GM04504 (cell line): ENCODE measurements at places on chromosomes 7 and 10.

DNA sequence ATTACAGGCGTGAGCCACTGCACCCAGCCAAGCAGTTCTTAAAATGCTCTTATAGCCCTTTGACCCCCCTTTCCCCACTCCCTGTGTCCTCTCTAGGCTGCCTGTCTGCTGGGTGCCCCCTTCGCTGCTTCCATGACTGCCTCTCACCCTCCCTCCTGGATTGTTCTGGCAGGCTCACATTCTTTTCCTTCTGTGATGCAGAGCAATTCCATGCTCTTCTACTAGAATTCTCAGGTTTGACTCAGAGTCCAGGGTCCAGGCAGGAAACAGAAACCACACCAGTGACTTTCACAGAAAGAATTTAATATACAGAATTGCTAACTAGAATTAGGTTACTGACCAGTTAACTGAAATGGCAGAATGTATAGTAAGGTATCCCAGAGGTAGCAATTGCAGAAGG lies 244.8 kb downstream of the BAMBI start:
- no peak for DNase-seq

GRCh38 chr10:89649051-89649450 lies 4.0 kb upstream of the PANK1 start:
- DNase-seq, result no peak

- DNase-seq, result no peak
Measured at GRCh38 chr7:30029696-30030095, 1.5 kb downstream of the PLEKHA8 start.

GRCh38 chr7:1794888-1795542 lies 124.9 kb downstream of the ELFN1 start:
- no peak for DNase-seq

GRCh38 chr7:36286226-36286625 lies 103.4 kb upstream of the ANLN start:
- no peak for DNase-seq

DNA sequence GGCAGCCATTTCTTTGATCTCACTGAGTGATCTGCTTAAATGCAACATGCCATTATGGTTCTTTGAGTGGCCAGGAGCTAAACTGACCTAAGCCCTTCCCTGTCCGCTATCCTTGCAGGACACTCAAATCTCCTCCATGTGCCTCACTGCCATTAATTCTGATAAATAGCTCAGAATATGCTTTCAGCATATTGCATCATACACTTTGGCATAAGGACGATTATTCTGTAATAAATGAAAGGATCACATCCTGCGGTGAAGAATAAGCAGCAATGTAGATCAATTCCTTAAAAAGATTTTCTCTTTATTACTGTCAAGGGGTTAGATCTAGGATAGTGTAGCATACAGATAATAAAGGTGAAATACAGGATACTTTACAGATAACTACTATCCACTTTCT lies 231.8 kb upstream of the CTBP2 start:
- DNase-seq, result no peak

DNA sequence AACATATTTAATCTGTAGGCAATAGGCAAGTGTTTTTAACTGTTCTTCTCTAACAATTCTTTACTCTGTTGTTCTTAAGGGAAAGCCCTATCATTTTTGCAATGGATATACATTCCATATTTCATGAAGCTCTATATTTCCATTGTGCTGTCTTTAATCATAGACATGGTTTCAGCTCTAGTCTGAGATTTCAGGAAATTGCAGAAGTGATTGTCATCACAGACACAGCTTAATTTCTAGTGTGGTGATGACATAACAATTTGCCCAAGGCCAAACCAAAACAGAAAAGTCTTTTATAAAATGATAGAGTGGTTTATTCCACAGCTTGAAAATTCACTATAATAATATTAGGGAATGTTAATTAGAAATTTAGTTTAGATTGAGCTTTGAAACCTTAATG lies 494.1 kb upstream of the SEMA3A start:
- no peak for DNase-seq

GRCh38 chr7:108380517-108380916 lies 75.7 kb downstream of the NRCAM start:
- no peak for DNase-seq

DNA sequence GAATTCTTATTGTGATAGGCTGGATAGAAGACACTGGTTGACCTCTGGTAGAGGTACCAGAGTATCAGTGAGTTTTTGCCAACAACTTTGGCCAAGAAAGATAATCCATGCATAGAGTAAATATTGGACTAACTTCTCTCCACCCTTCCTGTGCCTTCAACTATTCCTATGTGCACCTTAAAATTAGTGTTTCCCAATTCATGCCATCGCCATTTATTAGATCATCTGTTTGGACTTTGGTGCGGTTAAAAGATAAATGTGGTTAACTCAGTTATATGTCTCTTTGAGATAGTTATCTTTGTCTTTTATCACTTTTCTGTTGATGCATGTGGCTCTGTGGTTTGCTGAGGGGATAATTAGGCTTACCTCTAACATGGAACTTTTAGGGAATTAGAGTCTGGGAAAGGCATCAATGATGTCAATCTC lies 4.6 kb downstream of the PAPSS2 start:
- DNase-seq, result no peak

GRCh38 chr10:30403494-30403893 lies 30.5 kb upstream of the MAP3K8 start:
- no peak for DNase-seq

DNA sequence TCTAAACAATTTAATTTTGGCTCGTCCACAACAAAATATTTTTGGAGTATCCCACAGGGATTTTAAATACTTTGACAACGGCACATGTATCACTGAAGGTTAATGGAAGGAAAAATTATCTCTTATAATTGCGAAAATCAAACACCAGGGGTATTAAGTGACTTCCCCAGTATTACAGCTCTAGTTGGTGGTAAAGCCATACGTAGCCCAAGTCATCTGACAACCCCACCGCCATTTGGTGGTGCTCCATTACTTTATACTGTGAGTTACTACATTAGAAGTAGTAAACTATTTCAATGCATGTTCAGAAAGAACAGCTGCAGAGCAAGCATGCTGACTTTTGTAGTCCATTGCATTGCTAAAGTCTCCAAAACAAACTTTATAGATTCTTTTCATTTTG lies 179.7 kb downstream of the HGF start:
- no peak for DNase-seq

DNA sequence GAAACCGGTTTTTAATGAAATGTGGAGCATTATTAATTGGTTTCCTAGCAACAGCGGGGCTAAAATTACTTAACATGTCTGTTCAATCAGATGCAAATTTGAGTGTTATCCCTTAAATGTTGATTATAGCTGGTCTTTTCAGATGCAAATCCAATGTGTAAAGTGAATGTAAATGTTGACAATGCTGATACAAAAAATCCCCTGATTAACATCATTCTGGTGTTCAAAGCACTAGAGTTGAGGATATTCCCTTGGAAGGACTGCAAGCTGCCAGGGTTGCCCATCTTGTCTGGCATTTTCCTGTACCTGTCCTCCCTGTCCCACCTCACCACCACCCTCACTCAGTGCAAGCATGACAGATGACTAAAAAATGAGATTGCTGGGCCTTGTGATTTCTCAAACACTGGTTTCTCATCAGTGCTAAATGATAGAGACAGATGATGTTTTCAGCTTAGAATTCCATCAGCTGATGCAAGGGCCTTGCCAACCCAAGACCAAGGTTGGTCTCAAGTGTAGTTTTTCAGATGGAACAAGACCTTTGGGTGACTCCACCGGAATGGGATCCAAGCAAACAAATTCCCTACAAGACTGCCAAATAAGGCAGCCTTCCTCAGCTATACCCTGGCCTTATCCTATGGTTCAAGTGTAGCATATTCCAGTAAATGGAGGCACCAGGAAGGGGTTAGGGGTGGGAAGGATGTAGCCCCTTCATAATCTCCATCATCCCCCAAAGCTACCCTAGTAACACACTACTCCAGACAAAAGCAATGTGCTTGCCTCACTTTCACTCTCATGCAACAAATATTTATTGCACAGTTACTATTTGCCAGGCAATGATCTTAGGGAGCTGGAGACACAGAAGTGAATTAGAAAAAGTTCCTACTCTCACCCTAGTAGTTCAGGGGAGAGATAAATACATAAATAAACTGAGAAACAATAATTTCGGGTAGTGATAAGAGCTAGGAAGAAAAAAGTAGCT lies 54.9 kb downstream of the JAZF1 start:
- no peak for DNase-seq

DNA sequence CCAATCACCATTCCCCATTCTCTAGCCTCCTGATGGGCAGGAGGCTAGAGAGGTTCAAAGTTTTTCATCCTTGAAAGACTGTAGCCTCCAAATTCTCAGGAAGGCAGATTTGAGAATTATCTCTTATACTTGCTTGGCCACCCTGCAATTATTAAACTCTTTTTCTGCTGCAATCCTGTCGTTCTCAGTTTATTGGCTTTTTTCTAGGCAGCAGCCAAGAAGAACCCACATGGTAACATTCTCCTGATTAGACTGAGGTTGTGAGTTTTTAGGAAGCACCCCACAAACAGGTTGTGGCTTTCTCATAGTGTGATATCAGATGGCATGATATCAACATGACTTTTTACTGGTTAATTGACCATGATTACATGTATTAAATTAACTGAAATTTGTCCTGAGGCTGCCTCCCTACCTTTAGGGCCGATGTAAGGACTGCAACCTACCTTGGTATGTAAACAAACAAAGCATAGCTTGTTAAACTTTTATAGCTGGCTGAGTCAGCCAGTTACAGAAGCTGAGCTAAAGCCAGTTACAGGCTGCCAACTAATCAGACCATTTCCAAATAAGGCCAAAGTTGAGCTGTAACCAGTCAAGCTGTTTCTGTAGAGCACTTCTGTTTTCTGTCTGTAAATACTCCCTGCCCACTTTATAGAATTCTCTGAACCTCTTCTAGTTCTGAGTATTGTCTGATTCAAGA lies 3.2 kb upstream of the ZNF248 start:
- peak; percentile 72 for DNase-seq

GRCh38 chr10:115066528-115066927 lies 26.6 kb upstream of the ATRNL1 start:
- DNase-seq, result no peak

GRCh38 chr10:77927402-77928246 lies 1.1 kb upstream of the DLG5 start:
- DNase-seq, result no peak

DNA sequence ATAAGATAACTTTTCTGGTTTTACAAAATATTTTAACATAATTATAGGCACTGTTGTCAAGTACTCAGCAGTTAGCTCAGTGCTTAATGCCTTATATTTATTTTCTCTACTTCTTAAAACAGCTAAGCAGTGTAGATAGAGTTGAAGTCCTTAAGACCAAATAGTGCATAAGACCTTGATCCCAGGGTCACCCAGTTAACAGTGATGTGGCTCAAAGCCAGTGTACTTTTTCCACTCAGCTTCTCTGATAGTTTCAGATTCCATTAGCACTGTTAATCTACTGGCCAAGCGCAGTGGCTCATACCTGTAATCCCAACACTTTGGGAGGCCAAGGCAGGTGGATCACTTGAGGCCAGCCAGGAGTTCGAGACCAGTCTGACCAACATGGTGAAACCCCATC lies 60.8 kb upstream of the BAMBI start:
- no peak for DNase-seq

DNA sequence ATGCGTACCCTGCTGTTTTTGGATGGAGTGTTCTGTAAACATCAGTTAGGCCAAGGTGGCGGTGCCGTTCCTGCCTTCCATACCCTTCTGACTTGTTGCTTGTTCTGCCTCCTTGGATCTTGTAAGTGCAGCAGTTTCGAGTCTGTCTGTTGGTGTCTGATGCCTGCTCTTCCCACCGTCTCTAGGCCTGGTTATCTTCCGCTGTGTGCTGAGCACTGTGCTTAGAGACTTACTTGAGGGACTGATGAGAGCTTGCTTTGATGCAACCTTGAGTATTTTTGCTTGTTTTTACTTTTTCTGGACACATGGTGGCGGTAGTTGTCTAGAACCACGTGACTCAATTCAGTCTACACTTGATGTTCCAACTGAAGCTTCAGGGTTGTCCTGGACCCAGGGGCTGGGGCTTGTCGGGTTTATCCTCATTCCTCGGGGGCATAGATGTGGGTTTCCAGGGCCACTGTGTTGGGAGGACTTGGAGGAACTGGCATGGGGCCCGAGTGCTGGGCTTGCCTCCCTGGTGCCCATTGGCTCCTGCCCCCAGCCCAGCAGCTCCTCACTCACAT lies 14.4 kb upstream of the SPRN start:
- no peak for DNase-seq

DNA sequence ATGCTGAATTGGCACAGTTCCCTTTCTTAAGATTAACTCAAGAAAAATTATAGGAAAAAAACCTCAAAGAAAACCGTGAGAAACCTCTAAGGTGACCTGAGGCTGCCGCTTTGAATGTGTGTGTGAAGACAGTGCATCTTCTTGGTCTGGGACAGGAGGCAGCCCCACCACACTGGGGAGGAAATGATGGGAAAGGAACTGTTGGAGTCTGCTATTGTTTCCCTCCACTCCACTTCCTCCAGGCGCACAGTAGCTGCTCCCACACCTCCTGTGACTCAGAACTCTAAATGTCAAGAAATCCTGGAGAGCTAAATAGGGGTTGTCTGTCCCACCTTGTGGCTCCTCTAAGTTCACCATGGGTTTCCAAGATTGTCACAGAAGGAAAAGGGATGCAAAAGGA lies 179.4 kb downstream of the PDE1C start:
- no peak for DNase-seq

- no peak for DNase-seq
Measured at GRCh38 chr7:28708033-28708951, 249.8 kb downstream of the TRIL start.

GRCh38 chr10:66162560-66163143 lies 763.2 kb upstream of the LRRTM3 start:
- no peak for DNase-seq

DNA sequence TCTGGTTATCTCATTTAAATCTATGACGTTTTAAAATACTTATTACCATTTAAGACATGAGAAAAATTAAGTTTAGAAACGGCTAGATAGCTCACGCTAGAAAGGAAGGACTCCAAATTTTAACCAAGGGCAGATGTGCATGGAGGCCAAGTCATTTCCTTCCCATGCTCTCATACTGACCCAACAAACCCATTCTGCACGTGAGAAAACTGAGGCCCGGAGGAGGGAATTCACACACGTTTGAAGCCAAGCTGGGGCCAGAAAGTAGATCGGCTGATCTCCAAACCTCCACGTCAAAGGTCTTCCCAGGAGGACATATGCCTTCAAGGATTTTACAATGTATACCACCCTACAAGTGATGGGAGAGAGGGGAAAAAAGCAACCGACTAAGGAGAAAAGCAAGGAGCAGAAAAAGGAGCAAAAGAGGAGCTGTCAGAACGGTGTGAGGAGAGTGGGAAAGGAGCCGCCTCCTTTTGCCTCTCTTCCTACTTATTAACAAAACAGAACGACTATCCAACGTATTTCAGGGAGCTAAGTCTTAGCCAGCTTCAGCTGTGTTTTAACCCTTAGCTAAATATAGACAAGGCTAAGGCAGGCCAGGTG lies 645 bp upstream of the SIRT1 start:
- no peak for DNase-seq

- no peak for DNase-seq
Measured at GRCh38 chr10:8150401-8150905, 96.0 kb downstream of the GATA3 start.

DNA sequence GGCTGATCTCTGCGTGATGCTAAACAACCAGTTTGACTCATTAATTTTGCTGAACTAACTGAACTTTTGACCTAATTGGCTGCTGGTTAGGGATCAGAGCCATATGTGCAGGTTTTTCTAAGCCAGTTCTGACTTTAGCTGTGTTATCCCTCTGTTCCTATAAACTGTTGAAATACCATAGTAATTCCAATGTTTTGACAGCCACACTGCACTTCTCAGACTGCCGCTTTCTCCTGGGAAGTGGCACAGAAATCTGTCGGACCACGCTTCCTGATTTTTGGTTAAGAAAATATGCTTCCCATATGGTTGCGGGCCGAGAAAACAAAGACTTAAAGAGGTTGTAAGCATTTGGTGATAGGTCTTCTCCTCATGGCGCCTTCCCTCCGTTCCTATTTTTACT lies 42.3 kb downstream of the TBXAS1 start:
- peak; percentile 50 for DNase-seq
